ENCODE measurements at places on chromosomes 4 and X.

GRCh38 chrX:1306909-1307625 is 29.5 kb upstream of the IL3RA start:
- no peak for DNase-seq

GRCh38 chr4:26826721-26827120 is 33.9 kb upstream of the STIM2 start:
- DNase-seq, result no peak

- DNase-seq, result no peak
These were observed at the start of gene PRDM8 for GRCh38 chr4:80196922-80197573. PRDM8 (plus strand) TSS chr4:80197503; CDS start chr4:80200081, 2,578 bp downstream.

DNA sequence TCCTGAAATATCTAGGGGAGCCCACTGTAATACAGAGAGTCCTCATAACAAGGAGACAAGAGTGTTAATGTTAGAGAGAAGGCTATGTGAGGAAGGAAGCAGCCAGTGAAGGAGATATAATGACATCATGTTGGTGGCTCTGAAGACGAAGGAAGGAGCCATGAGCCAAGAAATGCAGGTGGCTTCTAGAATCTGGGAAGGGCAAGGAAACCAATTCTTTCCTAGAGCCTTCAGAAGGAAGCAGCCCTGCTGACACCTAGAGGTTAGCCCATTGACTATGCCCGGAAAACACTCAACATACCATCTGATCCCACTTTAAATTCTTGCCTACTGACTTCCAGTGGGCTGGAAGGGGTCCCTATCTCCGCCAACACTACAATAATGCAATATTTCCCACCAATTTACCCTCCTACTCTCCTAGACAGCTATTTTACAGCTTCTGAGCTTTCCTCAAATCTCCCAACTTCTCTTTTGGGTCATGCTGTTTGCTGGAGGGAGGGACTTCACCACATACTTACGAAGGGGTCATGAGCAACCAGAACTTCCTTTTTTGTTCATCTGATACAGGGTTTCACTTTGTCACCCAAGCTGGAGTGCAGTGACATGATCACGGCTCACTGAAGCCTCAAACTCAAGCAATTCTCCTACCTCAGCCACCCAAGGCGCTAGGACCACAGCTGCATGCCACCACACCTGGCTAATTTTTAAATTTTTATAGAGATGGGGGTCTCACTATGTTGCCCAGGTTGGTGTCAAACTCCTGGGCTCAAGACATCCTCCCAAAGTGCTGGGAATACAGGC is 25.2 kb upstream of the G3BP2 start:
- DNase-seq, result no peak

- no peak for DNase-seq
These were observed 244.0 kb upstream of the SMIM31 start for GRCh38 chr4:164509951-164510350.

Data from NCI-H1417 (cell line).